Osteoblast (primary cell): ENCODE measurements at places on chromosomes 11 and 22. TPM values are rescaled to one million over a fixed set of nuclear protein-coding genes. Genes with fewer than 3 reads are reported as not detected.

- no peak overlapping the region for H3K4me3 ChIP-seq
- no peak overlapping the region for H3K27ac ChIP-seq
- peak; percentile 51 for DNase-seq
- H3K27me3 ChIP-seq, result no peaks in the 10 kb centered on the region
- H3K4me1 ChIP-seq, result peaks cover 23% of the 10 kb centered on the region
- H3K36me3 ChIP-seq, result peaks cover 2% of the 10 kb centered on the region
Observed at GRCh38 chr11:61629082-61629833, 48.4 kb upstream of the SYT7 start.

SLC22A8 gene
- total RNA-seq, result not detected in 2 replicates

GRCh38 chr11:16902781-16903378 lies 111.3 kb downstream of the PLEKHA7 start:
- H3K27ac ChIP-seq, result no peak overlapping the region
- no peaks in the 10 kb centered on the region for H3K36me3 ChIP-seq
- H3K27me3 ChIP-seq, result no peaks in the 10 kb centered on the region
- DNase-seq, result no peak
- H3K4me3 ChIP-seq, result no peak overlapping the region

GRCh38 chr11:129445226-129445625 lies 69.6 kb downstream of the BARX2 start:
- DNase-seq, result no peak
- H3K27me3 ChIP-seq, result no peaks in the 10 kb centered on the region
- H3K4me3 ChIP-seq, result no peak overlapping the region
- no peaks in the 10 kb centered on the region for H3K4me1 ChIP-seq
- no peak overlapping the region for H3K27ac ChIP-seq
- H3K36me3 ChIP-seq, result no peaks in the 10 kb centered on the region

RFPL3 gene
- total RNA-seq, result not detected in 2 replicates

- no peak overlapping the region for H3K27ac ChIP-seq
- peak overlapping the region; percentile 78 for H3K4me3 ChIP-seq
- H3K36me3 ChIP-seq, result no peaks in the 10 kb centered on the region
- DNase-seq, result peak; percentile 81
- no peaks in the 10 kb centered on the region for H3K27me3 ChIP-seq
Observed at GRCh38 chr11:60950933-60951605, 907 bp downstream of the SLC15A3 start.

DNA sequence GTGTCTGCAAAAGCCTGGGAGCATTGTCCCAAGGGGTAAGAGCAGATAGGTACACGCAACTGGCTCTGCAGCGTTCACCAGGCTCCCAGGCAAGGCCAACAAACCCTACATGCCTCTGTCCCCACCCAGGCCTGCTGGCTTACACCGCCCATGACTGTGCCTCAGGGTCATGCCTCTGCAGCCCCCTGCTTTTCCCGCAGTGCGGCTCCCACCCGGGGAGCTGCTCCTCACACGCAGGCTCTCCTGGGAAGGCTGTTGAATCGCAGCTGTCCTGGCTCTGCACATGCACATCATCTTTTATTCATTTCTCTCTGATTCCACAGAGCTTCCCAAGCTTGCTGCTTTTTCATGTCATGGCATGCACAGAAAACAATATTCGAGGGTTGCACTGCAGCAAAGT lies 29.2 kb upstream of the B3GAT1 start:
- no peaks in the 10 kb centered on the region for H3K27me3 ChIP-seq
- H3K4me1 ChIP-seq, result no peaks in the 10 kb centered on the region
- H3K27ac ChIP-seq, result no peak overlapping the region
- DNase-seq, result peak; percentile 43
- no peak overlapping the region for H3K4me3 ChIP-seq
- H3K36me3 ChIP-seq, result no peaks in the 10 kb centered on the region

TECTA gene
- total RNA-seq, result 0.59 and 0.72 TPM in 2 replicates
